Myocyte (in vitro differentiated cells): ENCODE measurements at places on chromosomes 7 and 10.

DNA sequence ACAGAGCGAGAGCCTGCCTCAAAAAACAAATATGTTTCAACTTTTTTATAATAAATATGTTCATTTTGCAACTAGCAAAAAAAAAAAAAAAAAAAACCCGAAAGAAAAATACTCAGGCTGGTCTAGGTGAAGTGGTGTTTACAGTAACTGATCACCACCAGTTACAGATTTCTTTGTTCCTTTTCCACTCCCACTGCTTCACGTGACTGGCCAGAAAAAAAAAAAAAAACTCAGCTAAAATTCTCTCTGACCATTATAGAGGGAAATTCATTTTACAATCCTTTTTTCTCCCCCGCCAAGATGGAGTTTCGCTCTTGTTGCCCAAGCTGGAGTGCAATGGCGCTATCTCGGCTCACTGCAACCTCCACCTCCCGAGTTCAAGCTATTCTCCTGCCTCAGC, 4.6 kb upstream of the ASCC1 start:
- no peak for DNase-seq

DNA sequence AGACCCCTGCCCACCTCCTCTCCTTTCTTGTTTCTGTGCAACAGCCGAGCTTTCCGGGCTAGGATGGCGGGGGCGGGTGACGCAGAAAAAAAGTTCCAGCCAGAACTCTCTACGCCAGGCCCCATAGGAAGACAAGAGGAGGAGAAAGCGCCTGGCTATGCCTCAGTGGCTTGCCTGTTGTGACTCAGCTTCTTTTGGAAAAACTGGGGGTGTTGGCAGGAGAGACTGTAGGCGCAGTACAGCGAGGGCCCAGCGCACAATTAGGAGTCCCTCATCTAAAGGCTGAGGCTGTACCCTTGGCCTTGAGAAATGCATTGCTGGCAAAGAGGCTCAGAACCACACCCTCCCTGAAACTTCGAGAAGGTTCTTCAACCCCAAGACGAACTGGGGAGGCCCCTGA, 28.0 kb upstream of the KPNA7 start:
- no peak for DNase-seq

DNA sequence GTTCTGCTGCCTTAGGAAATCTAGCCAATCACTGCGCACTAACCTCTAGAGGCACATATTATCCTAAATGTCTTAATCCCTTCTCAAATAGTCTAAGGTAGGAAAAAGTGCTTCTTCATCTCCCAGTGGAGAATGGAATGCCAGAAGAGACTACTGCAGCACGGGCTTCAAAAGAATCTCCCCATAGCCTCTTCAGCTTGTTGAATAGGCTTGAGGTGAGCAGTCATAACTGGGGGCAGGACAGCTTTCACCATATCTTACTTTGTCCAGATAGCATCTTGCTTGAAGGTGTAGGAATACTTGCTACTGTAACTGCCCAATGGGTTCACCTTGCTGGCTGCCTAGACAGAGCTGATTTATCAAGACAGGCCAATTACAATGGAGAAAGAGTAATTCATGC, 88.8 kb downstream of the MBL2 start:
- DNase-seq = no peak

DNA sequence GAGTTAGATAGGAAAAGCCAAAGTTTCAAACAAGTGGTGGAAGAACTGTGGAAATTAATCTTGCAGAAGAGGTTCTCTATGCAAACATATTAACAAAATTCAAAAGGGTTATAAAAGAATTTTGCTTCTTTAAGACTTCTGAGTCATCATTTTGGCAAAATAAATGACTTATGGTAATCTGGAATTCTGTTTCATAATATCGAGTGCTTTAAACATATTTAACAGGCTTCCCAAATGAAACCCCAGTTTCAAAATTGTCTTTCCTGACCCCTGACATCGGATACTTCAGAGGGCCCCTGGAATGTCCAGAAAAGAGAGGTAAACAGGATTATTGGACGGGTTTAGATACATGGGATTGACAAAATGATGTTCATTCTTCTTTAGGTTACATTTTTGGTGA, 444.6 kb downstream of the HTR7 start:
- DNase-seq = no peak

GRCh38 chr10:60549686-60550085, 160.0 kb upstream of the ANK3 start:
- DNase-seq = peak; percentile 20

GRCh38 chr7:71208881-71209280, 76.9 kb downstream of the GALNT17 start:
- DNase-seq = no peak

GRCh38 chr7:83204715-83205114, 42.0 kb upstream of the PCLO start:
- DNase-seq = no peak

DNA sequence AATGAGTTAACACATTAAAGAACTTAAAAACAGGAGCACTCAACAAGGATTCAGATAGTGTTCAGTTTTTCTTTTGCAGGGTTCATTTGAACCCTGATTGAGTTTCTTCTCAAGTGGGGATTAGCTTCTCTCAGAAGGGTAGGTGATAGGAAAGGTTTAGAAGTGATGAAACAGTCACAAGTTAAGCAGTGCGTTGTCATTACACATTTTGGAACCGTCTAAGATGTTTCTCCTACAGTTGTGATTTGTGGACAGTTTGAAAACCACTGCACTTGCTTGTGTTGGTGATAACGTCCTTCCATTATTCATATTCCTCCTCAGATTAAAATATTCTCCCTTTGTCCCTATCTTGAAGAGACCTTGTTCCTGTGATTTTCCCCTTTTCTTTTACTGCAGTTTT, 2.7 kb downstream of the STMP1 start:
- DNase-seq = no peak

GRCh38 chr7:112554591-112554990, 73.8 kb downstream of the LSMEM1 start:
- no peak for DNase-seq

- no peak for DNase-seq
Observed at GRCh38 chr10:124220971-124221355, 127.6 kb upstream of the CHST15 start.

DNA sequence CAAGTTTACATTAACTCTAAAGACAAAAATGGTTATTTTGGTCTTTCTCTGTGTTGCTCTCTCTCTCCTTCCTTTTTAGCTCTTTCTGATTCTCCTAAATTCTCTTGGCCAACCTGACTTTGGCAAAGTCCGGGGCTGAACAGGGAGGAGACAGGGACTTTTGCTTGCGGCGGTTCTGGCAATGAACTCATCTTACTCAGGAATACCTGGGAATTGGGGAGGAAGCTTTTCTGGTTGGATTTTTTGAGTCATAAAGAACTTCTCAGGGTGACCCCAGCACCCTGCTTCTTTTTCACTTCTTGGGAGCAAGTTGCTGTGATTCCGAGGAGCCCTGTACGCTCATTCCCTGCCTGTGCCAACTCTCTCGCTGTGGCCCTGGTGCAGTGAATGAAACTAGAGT, 16.0 kb downstream of the GATA3 start:
- DNase-seq = no peak

- no peak for DNase-seq
Observed at GRCh38 chr7:105098863-105099515, 85.0 kb downstream of the KMT2E start.

- DNase-seq = no peak
Observed at GRCh38 chr7:144414815-144415214, 11.3 kb upstream of the NOBOX start.

- no peak for DNase-seq
Observed at GRCh38 chr10:121078036-121078435, 226.9 kb downstream of the WDR11 start.

GRCh38 chr7:40659231-40659630, 524.4 kb downstream of the SUGCT start:
- DNase-seq = peak; percentile 93

GRCh38 chr10:122696687-122697086, 3.0 kb downstream of the C10orf120 start:
- no peak for DNase-seq

- DNase-seq = no peak
Observed at GRCh38 chr7:155872678-155873369, 60.6 kb upstream of the SHH start.

GRCh38 chr10:9214618-9215017, 1160.1 kb downstream of the GATA3 start:
- DNase-seq = no peak

DNA sequence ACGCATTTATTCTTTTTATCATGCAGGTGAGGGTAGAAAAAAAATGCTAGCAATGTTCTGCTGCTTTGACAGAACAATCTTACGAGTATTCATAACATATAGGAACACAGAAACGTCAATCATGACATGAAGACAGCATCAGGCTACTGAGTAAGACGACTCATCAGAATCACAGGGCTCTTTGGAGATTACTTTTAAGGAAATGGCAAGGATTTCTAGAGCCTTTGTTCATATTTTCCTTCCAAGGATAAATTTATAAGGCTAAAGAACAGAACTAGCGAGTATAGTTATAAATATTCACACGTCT, 39.8 kb upstream of the DNAJC1 start:
- DNase-seq = no peak

- DNase-seq = no peak
Observed at GRCh38 chr10:46074196-46074946, 28.3 kb upstream of the MSMB start.

GRCh38 chr7:130683026-130683425, 3.3 kb downstream of the TSGA13 start:
- no peak for DNase-seq

- DNase-seq = no peak
Observed at GRCh38 chr7:44769376-44769775, 20.7 kb downstream of the ZMIZ2 start.

GRCh38 chr7:95758187-95758586, 14.2 kb upstream of the DYNC1I1 start:
- no peak for DNase-seq

- DNase-seq = no peak
Observed at GRCh38 chr7:108653526-108653925, 83.9 kb downstream of the DNAJB9 start.

DNA sequence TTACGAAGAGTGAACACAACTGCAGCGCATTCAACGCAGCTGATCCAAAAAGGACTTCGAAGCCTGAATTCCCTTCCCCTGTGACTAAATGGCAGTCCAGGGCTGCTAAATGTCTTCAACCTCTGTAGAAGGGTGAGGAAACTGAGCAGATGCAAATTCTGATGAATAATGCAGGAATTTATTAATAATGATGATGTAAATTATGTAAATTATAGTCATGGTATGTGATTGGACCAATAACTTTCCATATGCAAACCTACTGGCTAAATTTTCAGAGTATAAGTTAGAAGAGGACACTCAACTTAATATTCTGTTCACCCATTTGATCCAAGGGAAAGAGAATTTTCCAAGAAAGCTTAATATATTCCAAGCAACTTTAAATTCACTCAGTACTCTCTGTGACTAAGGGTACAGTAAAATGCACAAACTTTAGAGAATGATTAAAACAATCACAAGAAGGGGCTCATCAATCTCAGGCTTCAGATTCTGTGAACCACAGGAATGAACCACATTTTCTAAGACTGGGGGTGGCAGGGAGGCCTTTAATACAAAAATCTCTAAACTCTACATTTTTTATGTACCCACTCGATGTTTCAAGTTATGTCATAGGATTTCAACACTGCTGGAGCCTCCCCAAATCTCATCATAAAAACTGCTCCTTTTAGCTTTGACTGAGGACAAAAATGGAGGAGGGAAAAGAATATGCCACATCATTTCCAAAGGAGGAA, 3.5 kb downstream of the FGFR2 start:
- DNase-seq = no peak

DNA sequence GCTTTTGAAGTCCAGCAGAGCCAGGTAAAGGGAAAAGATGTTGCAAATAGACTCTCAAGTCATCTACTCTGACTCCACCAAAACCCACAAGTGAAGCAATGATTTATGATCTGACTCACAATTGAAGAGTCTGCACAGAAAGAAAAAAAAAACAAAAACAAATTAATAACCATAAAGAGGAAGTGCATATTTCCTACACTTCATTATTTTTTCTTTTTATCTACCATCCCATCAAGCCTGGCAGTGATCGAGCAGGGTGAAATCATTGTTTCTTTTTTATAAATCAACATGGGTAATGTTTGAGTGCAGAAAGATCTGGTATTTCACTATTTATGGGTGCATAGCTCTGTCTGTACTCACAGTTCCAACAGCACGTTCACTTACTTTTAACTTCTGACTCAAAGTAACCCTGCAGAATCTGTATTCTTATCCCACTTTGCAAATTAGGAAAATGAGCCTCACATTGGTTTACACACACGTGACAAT, 829.0 kb downstream of the TNS3 start:
- DNase-seq = peak; percentile 64

DNA sequence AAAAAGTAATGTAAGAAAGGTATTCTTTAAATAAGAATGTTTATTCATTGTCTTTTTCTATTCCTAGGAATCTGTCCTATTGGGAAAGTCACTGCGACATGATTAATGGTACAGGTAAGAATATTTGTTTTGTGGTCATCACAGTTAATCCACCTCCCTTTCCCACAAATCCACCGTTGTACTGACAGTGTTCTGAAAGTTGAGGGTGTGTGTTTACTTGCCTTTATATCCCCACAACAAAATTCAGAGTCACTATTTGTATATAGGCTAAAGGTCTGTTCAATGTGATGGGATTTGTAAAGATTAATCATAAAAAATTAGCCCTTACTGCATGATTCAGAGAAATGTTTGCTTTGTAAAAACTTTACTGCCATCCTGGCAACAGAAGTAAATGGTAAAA, 27.9 kb downstream of the CD36 start:
- no peak for DNase-seq

DNA sequence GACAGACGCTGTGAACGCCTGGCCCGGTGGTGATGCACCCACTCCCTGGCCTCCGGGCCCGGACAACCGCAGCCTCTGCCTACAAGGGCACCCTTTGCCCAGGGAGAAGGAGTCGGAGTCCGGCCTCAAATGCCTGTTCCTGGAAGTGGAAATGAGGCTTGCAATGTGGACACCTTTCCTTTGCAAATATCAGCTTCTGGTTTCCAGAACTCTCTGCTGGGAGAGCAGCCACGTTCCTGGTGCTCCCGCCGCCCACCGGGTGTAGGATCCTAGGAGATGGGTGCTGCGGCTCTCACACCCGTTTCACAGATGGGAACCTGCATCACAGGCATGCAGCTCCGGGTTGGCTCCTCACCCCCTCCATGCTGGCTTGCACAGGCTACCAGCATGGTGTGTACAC, 2.9 kb downstream of the FOXL3 start:
- no peak for DNase-seq

GRCh38 chr10:86199041-86199440, 167.6 kb downstream of the GRID1 start:
- no peak for DNase-seq

- DNase-seq = peak; percentile 72
Observed at GRCh38 chr7:48244864-48245271, 73.6 kb downstream of the ABCA13 start.

GRCh38 chr10:97376413-97376812, 24.7 kb downstream of the RRP12 start:
- no peak for DNase-seq

- DNase-seq = peak; percentile 69
Observed at GRCh38 chr7:116633131-116633988, 38.6 kb upstream of the MET start.
